ENCODE measurements at places on chromosomes 5 and 9.

DNA sequence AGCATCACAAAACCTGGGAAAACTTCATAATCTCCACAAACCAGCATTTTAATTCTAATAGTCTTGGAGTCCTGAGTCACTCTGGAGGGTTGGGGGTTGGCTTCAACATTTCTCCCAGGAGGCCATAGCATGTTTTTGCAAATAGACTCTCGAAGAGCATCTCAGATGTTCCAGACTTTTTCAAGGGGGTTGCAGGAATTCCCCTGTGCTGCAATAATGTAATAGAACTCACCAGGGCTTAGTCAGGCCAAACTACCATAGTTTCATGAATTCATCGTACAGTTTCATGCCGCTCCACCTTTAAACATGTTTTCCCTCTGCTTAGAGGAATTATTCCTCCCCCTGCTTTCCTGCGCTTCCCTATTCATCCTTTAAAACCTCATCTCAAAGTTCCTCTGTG is 499.5 kb upstream of the KLF4 start:
- DNase-seq: no peak

GRCh38 chr5:119341452-119342349 is 14.1 kb upstream of the TNFAIP8 start:
- no peak for DNase-seq

- DNase-seq: no peak
These were observed 61.2 kb upstream of the GCNT4 start for GRCh38 chr5:75113354-75114113.

DNA sequence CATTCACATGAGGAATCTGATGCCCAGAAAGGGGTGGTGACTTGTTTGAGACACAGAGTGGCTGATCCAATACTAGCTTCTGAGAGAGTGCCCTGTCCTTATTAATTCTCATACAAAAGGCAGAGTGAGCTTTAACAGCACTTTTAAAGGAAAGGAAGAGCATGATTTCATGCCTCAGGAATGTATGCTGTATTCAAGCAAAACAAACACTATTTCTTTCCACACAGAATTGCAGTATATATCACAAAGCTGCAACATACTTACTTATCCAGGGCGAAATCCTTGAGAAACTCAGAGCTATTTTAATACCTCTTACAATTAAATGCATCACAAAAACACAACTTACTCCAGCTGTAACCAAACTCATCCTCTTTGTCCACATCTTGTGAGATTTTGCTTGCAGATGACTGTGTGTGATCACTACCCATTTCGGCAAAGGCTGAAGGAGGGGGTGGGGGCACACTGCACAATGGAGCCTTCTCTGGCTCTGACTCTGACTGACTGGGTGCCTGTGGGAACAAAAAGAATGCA is 139.8 kb downstream of the MPDZ start:
- DNase-seq: no peak
